CD4-positive, alpha-beta T cell treated with Interleukin-10 for 1 hour (primary cell): ENCODE measurements at places on chromosomes 13 and 19.

GRCh38 chr13:96499656-96500055 lies 409.7 kb downstream of the HS6ST3 start:
- DNase-seq = no peak

DNA sequence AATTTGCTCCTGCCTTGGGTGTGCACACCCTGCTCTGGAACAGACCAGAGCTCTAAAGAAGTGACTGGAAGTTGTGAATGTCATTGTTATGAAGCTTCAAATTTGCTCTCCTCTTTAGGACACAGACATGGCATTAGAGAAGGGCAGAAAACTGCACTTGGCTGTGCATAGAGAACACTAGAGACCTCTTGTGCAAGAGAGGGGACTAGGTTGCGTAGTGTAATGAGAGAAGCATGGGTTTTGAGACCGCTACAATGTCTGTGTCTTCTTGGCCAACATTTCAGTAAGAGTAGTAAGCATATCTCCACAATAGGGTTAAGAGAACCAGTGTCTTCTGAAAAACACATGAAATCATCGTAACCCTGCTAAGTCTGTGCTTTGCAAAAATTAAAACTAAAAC lies 423.3 kb downstream of the SPRY2 start:
- no peak for DNase-seq

GRCh38 chr19:47107953-47108746 lies 5.4 kb downstream of the ZC3H4 start:
- DNase-seq = no peak

DNA sequence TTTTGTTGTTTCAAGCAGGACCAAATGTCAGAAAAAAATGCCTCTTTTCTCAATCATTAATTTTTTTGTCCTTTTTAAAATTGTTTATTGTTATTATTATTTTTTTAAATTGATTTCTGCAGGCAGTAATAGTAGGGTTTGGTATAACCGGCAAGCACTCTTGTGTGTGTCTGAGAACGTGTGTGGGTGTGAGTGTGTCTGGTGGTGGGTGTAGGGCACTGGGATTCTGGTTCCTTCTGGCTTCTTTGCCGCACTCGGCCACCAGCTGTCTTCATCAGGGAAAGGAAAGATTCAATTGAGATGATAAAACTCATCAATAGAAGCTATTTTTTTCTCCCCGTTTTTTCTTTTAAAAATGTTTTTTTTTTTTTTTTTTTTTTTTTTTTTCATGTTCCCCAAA lies 56.4 kb downstream of the IER2 start:
- DNase-seq = no peak

DNA sequence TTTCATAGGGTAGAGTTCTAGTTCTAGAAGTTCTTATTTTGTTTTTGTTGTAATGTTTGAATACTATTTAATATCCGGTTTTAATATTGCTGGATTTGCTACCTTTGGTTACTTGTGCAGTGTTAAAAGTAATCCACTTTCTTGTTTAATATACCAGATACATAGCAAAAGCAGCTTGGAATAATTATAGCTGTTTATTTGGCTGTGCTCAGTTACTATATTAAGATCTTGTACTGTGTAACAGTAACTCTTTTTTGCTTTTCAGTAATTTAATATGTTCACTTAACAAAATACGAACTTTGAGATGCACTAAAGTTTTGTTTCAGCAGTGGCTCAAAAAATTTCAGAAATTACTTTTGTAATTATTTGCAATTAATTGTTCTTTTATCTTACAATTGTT lies 50.9 kb downstream of the AKAP11 start:
- no peak for DNase-seq

DNA sequence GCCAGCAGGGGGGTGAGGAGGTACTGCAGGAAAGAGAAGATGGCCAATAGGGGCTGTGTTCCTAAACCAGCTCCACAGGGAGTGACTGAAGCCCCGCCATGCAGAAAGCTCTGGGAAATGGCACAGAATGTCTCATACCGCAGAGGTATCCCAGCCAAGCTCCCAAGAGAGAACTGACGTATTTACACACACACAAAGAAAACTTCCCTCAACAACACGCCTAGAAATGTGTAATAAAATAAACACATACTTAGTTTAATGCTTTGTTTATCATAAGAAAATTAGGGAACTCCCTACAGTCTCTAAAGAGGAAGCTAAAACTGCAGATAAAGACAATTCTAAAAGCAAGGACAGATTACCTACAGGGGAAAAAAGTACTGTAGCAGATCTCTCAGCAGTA lies 40.0 kb downstream of the ESD start:
- no peak for DNase-seq

GRCh38 chr19:35088131-35088913 lies 27.3 kb upstream of the FXYD3 start:
- no peak for DNase-seq

DNA sequence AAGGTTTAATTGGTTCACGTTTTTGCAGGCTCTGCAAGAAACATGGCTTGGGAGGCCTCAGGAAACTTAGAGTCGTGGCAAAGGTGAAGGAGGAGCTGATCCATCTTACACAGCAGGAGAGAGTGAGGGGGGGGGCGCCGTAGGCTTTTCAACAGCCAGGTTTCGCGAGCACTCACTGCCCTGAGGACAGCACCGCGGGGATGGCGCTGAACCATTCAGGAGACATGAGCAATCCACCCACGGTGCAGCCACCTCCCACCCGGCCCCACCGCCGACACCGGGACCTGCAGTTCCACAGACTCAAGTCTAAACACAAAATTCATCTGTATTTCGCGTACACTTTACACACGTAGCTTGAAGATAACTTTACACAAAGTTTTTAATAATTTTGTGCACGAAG lies 73.6 kb downstream of the KDM4B start:
- no peak for DNase-seq
